ELF-1 (cell line): ENCODE measurements at places on chromosomes 5 and 9.
A peak's percentile ranks its signal among the peaks of the same experiment; 100 is the strongest.

DNA sequence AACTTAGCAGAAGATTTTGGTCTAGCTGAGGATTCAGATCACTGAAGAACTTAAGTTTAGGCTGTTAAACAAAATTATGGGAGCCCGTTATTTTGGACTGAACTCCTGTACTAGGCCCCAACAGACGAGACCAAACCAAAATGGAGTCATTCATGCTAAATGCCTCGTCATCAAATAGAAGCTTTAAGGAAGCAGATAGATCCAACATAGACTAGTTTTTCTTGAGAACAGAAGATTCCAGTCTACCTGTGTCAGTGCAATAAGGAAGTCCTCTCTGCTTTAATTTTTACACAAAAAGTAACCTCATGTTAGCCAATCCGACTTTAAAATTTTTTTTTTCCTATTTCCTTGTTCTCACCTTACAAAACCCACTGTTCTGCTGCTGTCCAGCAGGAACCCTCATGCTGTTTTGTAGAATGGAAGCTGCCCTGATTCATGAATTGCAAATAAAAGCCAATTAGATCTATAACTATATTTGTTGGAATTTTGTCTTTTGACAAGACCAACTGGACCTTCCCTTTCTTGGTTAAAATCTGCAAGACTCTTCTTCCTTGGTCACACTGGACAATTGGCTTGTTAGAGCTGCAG is 29.0 kb upstream of the GOLM1 start:
- no peak for DNase-seq

- DNase-seq, result no peak
Observed at GRCh38 chr5:113267361-113267900, 167.4 kb downstream of the TSSK1B start.

DNA sequence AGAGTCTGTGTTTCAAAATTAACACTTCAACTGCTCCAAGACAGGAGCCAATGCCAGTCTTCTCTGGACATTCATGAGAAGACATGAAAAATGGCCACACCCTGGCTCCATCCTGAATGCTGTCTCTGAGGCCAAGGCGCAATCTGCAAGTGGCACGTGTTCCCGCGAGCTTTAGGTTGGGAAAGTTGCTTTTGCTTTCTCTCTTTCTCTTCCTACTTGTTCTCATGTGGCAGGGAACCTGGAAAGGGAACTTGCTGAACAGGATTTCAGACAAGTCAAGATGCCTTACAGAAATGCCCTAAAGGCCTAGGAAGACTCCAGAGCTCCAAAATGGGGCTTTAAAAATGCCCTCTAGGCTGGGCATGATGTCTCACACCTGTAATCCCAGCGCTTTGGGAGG is 91.9 kb upstream of the OTULINL start:
- peak; percentile 70 for DNase-seq

- DNase-seq, result no peak
Observed at GRCh38 chr9:76570826-76571225, 111.8 kb downstream of the GCNT1 start.

DNA sequence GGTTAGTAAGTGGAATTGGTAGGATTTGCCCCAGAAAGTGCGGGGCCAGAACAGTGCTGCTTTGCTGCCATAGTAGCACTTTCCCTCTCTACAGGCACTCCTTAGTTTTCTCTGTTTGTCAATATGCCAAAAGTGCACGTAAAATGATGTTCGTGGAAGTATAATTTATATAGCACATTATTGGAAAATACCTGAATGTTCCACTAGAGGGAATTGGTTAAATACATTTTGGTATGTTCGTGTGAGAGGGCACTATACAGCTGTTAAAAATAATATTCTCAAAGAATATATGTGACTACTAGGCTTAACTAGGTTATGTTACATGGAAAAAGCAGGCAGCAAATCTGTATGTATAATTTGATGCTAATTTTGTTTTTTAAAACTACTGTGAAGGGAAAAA is 184.0 kb upstream of the GDNF start:
- no peak for DNase-seq

GRCh38 chr9:109953813-109954497 is 174.0 kb downstream of the PALM2AKAP2 start:
- no peak for DNase-seq

GRCh38 chr5:90917928-90918668 is 359.5 kb downstream of the ADGRV1 start:
- DNase-seq, result no peak
